Pulmonary artery endothelial cell (primary cell): ENCODE measurements at places on chromosomes 4 and X. TPM values are rescaled to one million over a fixed set of nuclear protein-coding genes. Genes with fewer than 3 reads are reported as not detected.

Gene FAAH2
- 1.4 and 2.6 TPM in 2 replicates for total RNA-seq

DNA sequence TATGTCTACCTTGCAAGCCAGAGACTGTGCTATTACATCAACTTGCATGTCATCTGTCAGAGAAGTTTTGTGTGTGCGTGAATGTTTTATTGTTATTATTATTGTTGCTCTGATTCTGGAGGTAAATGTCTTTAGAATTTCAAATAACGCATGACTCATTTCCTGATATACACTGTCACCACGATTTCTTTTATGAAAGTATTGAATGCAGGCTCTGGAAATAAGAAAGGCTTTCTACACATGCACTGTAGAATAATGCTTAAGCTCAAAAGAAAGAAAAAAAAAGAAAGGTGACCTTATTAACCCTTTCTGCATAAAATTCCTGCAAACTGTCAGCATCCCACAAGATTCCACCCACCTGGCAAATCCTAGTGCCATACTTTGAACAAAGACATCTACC, 632.9 kb downstream of the ZNF674 start:
- DNase-seq = no peak

DNA sequence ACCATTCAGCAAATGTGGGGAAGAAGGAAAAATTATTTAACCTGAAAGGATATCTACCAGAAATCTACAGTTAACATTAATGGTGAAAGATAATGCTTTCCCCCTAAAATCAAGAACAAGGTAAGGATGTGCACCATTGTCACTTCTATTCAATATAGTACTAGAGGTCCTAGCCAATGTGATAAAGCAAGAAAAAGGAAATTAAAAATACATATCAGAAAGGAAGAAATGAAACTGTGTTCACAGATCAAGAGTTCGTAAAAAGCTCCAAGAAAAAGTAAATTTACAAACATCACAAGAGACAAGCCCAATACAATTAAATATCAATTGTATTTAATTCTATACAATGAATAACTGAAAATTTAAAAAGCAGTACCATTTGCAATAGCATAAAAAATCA, 57.6 kb downstream of the CNOT6L start:
- no peak for DNase-seq

Gene MUC7
- total RNA-seq = not detected in 2 replicates

DNA sequence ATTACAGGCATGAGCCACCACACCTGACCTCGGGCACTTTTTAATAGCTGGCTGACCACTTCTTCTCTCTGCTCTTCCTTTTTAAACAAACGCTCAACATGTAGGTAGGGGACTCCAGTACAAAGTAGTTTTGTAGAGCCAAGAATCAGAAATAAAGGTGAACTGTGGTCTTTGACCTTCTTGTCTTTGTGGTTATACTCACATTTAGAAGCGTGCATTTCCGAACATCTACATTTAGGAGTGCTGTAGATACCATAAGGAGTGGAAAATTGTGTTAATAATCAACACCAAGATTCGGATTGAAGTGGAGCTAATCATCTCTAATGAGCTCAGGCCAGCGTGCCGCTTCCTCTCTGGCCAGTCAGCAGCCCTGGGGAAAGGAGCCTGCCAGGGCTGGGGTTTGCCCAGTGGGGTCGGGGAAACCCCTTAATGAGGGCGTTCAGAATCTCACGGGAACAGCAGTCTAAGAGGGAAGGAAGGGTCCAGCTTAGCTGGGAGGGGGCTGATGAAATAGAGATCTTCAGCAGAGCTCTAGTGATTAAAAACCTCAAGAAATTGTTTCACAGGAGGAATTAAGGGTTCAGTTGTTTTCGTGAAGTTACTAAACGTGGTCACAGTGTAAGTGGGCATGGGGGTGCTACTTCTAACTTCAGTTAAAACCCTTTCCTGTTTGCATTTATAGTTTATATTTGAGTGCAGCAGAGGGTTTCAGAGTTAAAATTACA, 81.2 kb downstream of the GAB1 start:
- DNase-seq = no peak

DNA sequence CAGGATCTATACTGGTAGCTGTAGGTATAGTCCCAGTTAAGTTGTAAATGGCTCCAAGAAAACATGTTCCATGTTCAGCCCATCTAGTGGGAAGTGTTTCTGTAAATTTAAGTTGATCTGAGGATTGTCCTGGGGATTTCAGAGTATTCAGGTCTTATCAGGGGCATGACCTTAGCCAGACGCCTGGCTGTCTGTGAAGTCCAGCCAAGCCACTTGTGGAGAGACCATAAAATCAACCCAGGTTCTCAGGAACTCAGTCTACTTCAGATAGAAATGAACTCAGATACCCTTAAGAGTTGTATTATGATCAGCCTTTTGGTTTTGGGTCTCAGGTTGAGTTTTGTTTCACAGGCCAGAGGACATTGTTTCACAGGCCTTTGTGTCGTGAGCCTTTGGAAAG, 95.9 kb downstream of the EGF start:
- DNase-seq = no peak

Gene MND1
- 2.9 and 6.0 TPM in 2 replicates for total RNA-seq

- DNase-seq = no peak
Measured at GRCh38 chrX:114049063-114049462, 534.8 kb upstream of the HTR2C start.

DNA sequence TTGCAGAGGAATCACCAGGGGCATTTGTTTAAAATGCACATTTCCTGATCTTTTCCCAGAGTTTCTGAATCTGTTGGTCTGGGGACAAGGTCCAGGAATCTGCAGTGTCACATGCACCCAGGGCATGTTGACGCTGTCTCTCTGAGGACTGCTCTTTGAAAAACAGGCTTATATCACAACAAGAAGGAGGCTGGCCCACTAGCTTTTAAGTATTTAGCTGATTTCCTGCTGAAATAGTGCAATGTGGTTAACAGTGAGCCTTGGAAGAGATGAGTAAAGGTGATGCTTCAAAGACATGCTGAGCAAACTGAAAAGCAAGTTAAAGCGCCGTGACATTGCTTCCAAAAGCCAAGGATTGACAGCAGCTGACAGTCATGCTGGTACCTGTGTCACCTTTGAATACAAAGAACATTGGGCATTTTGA, 18.6 kb upstream of the SEPSECS start:
- no peak for DNase-seq

DNA sequence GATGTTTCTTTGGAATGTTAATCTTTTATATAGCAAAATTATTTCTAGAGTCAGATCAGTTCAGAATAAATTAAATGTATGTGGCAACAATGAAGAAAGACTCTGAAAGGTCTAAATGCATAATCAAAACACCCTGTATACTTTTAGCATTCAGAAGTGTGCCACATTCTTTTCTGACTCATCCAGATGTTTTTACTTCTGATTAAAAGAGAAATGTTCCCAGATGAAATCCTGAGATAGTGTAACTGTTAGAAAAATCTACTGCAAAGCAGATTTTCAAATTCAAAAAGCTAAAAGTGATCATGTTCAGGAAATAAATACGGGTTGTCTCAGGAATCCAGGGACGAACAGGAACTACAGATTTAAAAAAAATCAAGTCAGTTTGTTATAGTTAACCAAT, 241.4 kb downstream of the GRIA3 start:
- DNase-seq = no peak

GRCh38 chr4:94806376-94806775, 48.6 kb downstream of the BMPR1B start:
- DNase-seq = no peak
